ENCODE measurements at places on chromosomes 6 and 20. TPM values are rescaled to one million over a fixed set of nuclear protein-coding genes. Genes with fewer than 3 reads are reported as not detected.

The RBM24 gene
- not detected for total RNA-seq

The MYCT1 gene
- 0.20 TPM for total RNA-seq

The ROS1 gene
- total RNA-seq = 2.5 TPM

The BNIP5 gene
- total RNA-seq = 23.6 TPM

The ATXN1 gene
- 54.5 TPM for total RNA-seq

- DNase-seq = no peak
Measured at GRCh38 chr6:4853782-4854511, 77.7 kb downstream of the CDYL start.

DNA sequence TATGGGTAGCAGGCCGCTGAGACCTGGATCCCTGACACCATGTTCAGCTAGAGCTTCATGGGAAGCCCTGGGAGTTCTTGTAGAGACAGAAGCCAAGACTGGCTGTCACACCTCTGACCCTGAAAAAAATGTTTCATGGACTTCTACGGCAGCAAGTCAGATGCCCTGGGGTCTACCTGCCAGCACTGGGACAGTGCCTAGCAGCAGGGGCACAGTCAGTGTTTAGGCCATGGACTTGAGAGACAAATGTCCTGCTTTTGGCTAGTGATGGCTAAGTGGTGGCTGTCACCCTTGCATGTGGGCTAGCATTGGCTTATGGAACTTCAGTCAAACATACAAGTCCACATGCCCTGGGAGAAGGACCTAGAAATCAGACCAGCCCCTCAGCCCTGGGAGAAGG lies 41.3 kb upstream of the SSTR4 start:
- DNase-seq = no peak

- no peak for DNase-seq
Measured at GRCh38 chr6:11900662-11901598, 111.2 kb upstream of the HIVEP1 start.
